Activated CD4-positive, alpha-beta T cell treated with anti-CD3 and anti-CD28 coated beads, Interleukin-2, amount 10 ng/mL, durations not matched to agents 24 days and 14 days (primary cell): ENCODE measurements at places on chromosomes 4 and X.
A peak's percentile ranks its signal among the peaks of the same experiment; 100 is the strongest.

DNA sequence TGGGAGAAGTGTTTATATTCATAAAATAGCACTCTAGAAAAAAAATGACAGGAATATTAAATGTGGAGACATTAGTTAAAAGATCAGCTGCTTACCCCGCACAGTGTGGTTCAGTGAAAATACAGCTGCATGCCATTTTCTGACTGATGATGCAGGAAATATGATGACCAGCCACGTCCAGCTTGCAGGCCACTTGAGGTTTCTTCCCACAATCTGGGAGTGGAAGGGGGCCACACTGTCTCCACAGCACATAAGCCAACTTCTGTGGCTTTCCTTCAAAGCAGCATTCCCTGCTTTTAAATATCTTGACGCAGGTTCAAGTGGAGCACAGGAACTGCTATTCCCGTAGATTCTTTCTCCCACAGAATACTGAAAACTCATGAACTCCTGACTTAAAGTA, 173.4 kb upstream of the GALNT7 start:
- DNase-seq: no peak

DNA sequence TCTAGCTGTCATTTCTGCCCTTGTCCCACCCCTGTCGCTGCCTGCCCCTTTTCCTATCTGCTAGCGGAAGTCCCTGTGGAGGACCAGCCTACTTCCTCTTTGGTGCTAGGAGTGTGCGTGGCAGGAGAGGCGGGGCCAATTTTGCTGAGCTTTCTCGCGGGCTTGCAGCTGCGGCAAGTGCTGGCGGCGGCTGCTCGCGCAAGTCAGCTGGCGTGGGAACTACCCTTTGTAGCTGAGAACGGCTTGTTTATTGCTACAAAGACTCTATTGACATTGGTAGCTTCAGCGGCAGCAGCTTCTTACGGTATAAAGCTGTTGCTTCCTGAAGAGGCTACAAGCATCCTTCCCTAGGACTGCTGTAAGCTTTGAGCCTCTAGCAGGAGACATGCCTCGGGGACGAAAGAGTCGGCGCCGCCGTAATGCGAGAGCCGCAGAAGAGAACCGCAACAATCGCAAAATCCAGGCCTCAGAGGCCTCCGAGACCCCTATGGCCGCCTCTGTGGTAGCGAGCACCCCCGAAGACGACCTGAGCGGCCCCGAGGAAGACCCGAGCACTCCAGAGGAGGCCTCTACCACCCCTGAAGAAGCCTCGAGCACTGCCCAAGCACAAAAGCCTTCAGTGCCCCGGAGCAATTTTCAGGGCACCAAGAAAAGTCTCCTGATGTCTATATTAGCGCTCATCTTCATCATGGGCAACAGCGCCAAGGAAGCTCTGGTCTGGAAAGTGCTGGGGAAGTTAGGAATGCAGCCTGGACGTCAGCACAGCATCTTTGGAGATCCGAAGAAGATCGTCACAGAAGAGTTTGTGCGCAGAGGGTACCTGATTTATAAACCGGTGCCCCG, at the start of gene MAGEH1:
Gene MAGEH1 (plus strand): TSS at position 138 of the 843 bp plus-strand sequence. CDS start 248 bp downstream, at position 386.
- peak; percentile 93 for DNase-seq

DNA sequence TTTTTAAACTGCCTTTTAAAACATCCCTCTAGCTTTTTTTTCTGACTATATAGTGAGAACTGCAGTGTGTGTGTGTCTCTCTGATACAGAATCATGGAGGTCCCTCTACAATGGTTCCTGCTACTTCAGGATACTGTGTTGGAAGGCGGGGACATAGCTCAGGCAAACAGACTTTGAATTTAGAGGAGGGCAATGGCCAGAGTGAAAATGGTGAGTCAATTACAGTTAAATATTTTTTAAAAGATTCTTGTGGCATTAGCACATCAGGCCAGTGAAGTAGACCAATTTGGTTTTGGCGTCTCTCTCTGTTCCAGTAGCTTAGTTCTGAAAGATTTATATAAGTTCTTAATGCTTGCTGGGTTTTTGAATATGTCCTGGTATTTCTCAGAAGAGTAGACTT, 47.1 kb downstream of the ALG13 start:
- DNase-seq: no peak

GRCh38 chr4:147928400-147928799, 196.5 kb downstream of the ARHGAP10 start:
- no peak for DNase-seq

GRCh38 chrX:55490974-55491373, 1.3 kb upstream of the USP51 start:
- peak; percentile 34 for DNase-seq

GRCh38 chr4:121462660-121463261, 81.9 kb upstream of the QRFPR start:
- DNase-seq: peak; percentile 85

DNA sequence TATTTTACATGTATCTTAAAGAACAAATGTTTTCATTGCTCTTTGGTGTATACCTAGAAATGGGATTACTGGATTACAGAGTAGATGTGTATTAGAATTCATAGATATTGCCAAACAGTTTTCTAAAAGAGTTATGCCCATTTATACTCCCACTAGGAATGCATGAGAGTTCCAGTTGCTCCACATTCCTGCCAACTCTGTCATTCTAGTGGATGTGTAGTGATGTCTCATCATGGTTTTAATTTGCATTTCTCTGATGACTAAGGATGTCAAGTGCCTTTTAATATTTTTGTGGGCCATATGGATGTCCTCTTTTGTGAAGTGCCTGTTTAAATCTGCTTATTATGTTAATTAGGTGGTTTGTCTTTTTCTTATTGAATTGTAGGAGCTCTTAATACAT, 65.6 kb upstream of the BMP2K start:
- DNase-seq: no peak

DNA sequence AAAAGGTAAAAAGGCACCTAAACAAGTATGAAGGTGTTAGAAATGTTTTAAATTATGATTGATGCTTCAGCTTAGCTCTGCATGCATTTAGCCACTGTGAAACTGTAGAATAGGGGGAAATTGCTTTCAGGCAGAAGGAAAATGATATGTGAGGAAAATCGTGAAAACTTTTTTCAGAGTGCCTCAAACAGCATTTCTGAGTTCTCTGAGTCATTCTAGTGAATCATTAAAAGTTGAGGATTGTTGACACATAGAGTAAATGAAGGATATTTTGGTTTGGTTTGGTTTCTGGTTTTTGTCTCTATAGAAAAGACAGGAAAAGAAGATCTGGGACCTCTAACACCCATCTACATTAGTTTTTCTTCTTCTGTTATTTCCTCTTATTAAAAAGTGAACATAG, 332.5 kb upstream of the TRAM1L1 start:
- DNase-seq: no peak

GRCh38 chr4:53128706-53129357, 237.0 kb downstream of the SCFD2 start:
- no peak for DNase-seq

DNA sequence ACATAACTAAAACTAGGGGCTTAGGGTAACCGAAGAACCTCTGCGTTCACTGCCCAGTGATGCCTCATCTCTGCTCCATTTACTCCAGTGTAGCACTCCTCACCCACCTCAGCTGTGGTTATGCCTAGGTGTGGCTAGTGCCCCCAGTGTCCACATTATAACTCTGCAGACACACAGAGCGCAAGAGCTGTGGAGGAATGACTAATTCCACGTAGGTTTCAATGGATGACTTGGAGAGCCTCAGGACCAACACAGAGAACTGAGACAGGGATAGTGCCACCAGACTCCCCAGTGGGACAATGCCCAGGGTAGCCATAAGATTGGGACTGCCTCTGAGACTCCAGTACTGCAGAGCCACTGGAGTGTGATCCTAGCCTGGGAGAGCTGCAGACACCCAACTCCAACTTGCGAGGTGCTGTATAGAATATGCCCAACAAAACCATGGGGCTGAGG, 542.4 kb upstream of the DIPK2B start:
- no peak for DNase-seq

DNA sequence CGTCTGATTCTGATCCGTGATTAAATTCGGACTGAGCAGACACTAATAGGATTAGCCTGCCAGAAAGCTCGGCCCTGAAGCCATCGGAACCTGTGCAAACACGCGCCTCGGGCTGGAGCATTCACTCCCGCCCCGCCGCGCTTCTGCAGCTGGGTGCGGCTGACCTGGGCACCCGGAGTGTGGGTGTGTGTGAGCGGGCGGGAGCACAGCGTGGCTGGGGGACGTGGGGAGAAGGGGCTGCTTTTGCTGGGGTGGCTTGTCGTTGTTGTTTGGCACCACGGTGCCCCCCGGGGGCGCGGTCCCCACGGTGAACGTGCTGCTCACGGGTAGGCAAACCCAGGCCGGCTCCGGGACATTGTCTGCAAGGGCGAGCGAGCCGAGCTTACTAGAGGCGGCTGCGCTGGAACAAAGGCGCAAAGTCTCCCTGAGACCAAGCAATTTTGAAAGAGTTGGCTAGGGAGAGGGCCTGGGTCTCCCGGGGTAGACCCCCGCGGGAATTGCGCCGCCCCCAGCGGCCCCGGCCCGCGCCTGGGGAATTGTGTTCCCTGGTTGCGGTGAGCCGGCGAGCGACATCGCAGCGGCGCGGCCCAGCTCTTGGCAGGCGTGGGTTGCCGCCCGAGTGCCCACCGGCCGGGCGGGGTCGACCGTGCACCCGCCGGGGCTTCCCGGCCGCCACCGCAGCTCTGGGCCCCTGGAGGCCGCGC, 1.4 kb downstream of the MAMLD1 start:
- DNase-seq: peak; percentile 76

DNA sequence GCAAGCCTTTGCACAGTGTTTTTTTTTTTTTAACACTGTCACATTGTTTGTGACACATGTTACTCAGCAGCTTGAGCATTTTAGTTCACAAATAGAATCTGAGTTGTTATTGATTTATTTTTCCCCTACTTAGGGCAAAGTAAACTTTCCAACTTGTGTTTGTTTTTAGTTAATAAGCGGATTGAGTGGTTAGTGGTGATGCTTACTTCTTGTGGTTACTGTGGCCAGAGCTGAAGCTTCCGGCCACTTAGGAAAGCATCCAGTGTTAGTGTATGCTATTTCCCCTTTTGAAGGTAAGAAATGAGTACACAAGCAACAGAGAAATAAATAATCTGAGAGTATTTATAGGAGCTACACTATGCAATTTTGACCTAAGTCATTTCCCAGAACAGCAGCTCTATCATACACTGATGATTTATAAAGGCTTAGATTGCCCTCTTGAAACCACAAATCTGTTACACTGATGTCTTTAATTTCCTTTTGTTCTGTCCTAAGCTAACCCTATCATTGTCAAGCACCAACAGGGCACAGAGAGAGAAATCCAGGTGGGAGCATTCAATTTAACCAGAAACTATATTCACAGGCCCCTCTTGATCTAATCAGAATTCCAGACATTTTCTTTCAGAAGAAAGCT, 2464.6 kb downstream of the PCDH7 start:
- no peak for DNase-seq

DNA sequence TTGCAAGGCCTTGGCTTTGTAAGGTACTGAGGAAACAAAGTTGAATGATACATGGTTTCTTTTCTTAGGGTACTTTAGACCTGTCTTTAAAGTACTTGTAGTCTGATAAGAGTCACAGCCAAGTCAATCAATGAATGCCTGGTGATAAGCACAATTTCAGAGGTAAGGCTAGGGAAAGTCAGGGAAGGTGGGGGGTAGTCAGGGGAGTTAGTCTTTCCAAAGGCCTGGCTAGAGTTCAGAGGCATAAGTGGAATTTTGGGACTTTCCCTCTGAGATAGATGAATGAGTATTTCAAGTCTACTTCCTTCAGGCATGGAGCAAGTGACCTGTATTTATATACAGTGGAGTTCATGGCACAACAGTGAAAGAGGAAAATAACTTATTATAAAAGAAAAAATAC, 78.3 kb downstream of the SLC4A4 start:
- no peak for DNase-seq

- DNase-seq: no peak
Observed at GRCh38 chr4:74453037-74453635, 8.2 kb downstream of the AREG start.
